ENCODE measurements at places on chromosomes 5 and 9.

DNA sequence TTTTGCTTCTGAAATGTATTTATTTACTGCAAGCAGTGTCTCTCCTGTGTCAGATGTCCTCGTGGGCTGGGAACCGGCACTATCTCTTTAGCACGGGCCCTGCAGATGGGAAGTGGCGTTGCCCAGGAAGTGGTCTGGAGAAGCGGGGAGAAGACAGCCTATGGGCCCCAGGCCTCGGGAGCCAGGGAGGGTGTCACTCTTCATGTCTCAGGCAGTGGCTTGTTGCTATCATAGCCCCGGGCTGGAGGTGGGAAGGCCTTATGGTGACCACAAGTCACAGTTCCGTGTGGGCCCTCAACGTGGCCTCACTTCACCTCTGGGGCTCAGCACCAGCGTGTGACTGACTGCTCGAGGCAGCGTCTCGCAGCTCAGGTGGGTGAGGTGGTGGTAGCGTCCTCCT is 41.4 kb downstream of the SYK start:
- DNase-seq, result no peak

- no peak for DNase-seq
Measured at GRCh38 chr9:93590609-93591234, 14.3 kb downstream of the PHF2 start.

- no peak for DNase-seq
Measured at GRCh38 chr5:134738963-134739661, 764 bp downstream of the CAMLG start.

- DNase-seq, result no peak
Measured at GRCh38 chr5:107361945-107362344, 308.8 kb downstream of the EFNA5 start.

- DNase-seq, result no peak
Measured at GRCh38 chr5:44225231-44226160, 163.7 kb downstream of the FGF10 start.

GRCh38 chr5:56167519-56167918 is 65.6 kb downstream of the ANKRD55 start:
- no peak for DNase-seq

GRCh38 chr5:16687898-16688297 is 71.1 kb upstream of the RETREG1 start:
- peak; percentile 33 for DNase-seq

- DNase-seq, result no peak
Measured at GRCh38 chr9:16335788-16336580, 534.5 kb downstream of the BNC2 start.

GRCh38 chr9:4741365-4742089 is 525 bp upstream of the AK3 start:
- DNase-seq, result no peak

DNA sequence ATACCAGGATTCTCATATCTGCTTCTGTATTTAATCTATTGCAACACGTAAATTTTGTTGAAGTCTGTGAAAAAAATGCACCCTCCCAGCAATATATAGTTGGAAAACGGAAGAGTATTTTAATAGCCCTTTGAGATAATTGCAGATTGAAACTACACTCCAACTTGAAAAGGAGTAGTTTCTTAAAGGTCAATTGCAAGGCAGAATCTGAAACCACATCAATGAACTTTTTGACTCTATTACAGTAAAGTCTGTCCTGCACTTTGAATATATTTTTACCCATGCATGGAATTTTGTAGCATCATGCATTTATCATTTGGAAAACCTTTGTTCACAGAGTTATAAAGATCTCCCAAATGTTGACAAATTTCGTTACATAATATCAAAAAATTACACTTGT is 311.6 kb upstream of the NREP start:
- no peak for DNase-seq

GRCh38 chr9:17719053-17719452 is 140.2 kb downstream of the SH3GL2 start:
- no peak for DNase-seq

GRCh38 chr5:151293624-151294023 is 9.9 kb downstream of the SLC36A3 start:
- DNase-seq, result no peak

DNA sequence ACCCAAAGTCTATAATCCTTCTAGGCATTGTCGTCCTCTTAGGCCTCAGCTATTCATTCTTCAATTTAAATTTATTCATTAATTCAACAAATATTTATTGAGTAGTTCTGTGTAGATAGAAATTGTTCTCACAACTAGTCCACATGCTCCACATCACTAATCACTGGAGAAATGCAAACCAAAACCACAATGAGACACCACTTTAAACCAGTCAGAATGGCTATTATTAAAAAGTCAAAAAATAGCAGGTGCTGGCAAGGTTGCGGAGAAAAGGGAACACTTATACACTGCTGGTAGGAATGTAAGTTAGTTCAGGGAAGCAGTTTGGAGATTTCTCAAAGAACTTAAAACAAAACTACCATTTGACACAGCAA is 51.1 kb upstream of the TNFSF15 start:
- no peak for DNase-seq

DNA sequence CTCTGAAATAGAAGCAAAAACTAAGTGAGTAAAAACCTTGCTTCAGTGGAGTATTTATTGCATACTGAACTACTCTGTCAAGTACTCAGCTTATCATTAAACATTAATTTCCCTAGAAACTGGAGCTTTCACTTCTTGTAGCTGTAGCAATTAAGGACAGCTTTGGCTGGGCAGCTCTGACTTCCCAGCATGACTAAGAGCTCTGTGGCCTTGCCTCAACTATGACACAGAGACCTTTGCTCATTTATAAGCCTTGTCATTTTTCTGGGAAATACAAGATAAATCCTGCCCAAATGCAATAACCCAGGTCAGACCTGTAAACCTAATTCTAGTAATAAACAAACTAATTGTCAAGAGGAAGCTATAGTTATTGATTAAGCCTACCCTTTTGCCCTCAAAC is 65.4 kb upstream of the STK32A start:
- DNase-seq, result no peak

- DNase-seq, result no peak
Measured at GRCh38 chr5:66560371-66560770, 35.8 kb upstream of the MAST4 start.

DNA sequence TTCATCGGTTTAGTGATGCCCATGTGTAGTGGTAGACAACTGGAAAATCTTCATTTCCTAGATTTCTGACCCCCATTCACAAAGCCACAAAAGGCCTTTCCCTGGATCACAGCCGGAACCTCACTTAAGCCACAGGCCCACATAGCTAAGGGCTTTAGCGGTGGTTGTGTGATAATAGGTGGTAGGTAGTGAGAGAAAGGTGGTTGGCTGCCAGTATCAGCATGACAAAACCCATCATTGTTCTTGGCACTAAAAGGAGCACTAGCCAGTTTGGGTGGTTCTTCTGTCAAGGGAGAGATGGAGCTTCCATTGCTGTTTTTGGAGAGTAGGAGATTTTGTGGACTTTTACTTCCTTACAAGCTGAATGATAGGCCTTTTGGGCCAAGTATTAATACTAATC is 9.7 kb upstream of the SLC36A2 start:
- no peak for DNase-seq

GRCh38 chr5:76579166-76579937 is 43.9 kb downstream of the F2RL2 start:
- no peak for DNase-seq

DNA sequence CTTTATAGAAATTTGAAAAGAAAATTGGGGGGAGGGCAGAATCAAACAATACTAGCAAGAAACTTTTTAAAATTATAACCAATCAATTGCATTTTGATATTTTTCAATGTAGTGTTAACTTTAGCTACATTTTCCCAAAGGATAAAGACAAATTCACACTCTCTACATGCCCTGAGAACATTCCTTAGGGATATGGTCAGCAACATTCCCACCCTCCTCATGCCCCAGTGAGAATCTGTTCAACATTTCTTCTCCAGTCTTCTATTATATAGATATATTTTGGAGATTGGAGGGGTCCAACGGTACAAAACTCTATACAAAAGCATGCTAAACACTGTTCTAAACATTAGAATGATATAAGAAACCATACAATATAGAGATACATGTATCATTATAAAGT is 11.6 kb upstream of the PRR16 start:
- no peak for DNase-seq

DNA sequence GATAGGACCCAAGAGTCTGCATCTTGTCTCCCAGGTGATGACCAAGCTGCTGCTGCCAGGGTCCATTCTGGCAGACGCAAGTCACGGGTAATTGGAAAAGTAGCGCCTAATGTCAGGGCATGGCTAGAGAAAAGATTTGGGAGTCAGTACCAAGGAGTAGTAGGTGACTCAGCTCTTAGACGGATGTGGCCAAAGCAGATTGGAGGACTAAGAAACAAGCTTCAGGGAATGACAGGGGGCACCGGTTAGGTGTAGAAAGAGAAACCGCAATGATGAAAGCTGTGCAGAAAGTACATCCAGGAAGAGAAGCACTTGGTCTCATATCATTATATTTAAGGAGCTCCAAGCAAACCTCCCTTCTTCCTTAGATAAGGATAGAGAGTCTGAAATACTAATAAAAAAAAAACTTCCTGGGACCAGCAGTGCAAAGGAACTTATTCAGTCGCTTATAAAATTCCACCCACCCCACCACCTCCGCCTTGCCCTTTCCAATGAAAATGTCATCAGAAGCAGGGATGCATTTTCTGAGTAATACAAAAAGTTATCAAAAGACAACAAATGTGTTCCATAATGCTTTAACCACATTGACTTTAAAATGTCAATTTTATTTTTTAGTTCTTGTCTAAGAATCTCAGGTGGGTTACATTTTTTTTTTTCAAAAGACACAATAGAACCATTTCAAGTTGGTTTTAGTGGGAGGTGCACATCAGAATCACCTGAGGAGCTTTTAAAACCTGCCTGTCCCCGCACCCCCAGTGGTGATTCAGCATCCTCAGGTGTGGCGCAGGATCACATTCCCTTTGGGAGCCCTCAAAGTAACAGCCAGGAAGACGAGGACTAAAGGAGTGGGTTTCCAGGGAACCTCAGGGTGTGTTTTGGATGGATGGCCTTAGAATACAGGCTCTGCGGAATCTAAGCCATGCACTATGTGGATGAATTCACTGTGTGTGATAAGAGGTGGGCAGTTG is 31.2 kb downstream of the PTPN3 start:
- DNase-seq, result no peak

DNA sequence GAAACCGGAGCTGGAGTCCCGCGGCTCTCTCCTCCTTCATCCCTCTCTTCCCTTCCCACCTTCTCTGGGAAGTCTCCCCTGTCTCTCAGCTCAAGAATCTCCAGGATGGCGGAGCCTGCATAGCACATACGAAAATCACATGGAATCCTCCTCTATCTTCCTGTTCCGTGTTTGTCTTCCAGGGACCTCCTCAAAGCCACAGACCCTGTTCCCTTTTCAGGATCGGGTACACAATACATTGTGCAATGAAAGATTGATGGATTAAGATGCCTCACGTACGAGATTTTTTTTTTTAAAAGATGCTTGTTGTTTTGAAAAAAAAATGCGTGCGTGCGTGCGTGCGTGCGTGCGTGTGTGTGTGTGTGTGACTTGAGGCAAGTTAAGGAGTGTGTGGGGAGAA is 46.6 kb upstream of the OLFM1 start:
- DNase-seq, result no peak

DNA sequence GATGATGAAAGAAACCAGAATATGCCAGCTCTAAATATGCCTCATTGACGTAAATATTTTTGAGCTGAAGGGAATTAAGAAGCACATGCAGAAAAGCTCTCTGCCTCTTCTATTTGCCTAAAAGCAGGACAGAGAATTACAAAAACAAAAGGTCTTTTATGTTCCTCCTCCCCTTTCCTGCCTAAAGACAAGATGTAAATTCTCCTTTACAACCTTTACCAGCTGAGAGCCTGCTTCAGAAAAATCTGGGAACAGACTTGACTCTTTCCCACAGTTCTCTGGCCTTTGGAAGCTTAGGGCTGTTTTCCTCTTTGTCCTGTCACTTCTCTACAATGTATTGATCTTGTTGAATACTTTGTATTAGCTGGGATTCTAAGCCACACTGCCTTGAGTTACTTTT is 199.7 kb downstream of the TMC1 start:
- no peak for DNase-seq

Measured in NCI-H2081 (cell line).